ENCODE measurements at places on chromosomes 1 and 21. TPM values are rescaled to one million over a fixed set of nuclear protein-coding genes. Genes with fewer than 3 reads are reported as not detected.
A peak's percentile ranks its signal among the peaks of the same experiment; 100 is the strongest.

The HTR6 gene
- total RNA-seq, result 0.10 TPM

The SPRR5 gene
- not detected for total RNA-seq

The C1orf146 gene
- total RNA-seq, result not detected

The CYP4Z1 gene
- not detected for total RNA-seq

The LRRC38 gene
- total RNA-seq, result not detected

The LIN28A gene
- total RNA-seq, result not detected

GRCh38 chr1:109834951-109835350, 71.2 kb upstream of the EPS8L3 start:
- no peak for DNase-seq

DNA sequence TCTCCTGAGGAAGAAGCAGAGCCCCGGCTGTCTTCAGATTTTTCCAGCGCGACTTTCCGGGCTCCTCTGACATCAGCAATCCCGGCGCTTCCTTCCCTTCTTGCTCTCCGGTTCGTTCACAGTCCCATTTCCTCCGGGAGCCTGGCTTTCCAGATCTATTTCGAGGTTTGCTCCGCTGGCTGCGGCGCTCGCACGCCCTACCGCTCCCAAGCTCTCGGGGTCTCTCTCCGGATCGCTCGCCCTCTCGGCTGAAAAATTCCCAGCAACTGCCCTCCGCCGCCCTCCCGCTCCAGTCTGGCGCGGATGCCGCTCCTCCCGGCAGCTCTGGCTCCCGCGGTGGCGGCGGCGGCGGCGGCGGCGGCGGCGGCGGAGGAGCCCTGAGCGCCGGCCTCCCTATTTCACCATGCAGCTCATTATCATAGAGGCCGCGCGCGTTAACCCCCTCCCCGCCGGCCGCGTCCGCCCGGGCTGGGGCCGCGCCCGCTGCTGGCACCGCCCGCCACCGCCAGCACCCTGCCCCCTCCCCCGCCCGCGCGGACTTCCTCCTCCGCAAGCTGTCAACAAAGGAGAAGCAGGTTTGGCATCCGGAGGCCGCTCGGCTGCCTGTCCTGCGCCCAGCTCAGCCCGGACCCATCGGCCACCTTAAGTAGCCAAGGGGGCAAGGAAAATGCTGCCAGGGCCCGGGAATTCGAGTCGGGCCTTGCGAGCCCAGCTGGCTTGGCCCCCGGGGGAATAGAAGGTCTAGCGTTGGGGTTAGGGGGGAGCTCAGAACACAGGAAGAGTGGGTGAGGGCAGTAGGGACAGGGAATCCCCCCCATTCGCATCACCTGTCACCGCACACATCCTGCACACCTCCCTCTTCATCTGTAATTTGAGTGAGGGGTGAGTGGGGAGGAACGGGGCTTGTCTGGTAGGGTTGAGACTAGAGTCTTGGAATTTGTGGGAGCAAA, at the start of gene PLXNA2:
PLXNA2 (minus strand) TSS at position 418 of the 950 bp plus-strand sequence. CDS start 26,462 bp downstream, outside the sequence.
- DNase-seq, result peak; percentile 78

DNA sequence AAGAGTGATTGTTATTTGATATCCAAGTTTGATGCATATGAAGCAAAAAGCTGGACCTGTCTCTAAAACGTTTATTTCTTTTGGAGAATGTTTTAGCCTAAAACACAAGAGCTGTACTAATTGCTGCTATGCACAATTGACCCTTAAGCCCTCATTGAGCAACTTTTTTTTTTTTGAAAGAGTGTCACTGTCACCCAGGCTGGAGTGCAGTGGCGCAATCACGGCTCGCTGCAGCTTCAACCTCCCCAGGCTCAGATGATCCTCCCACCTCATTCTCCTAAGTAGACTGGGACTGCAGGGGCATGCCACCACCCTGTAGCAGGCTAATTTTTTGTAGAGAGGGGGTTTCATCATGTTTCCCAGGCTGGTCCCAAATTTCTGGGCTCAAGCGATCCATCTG, 129.1 kb downstream of the PIK3R3 start:
- no peak for DNase-seq

- DNase-seq, result no peak
These were observed 53.1 kb downstream of the ABCD3 start for GRCh38 chr1:94471271-94471670.

- no peak for DNase-seq
These were observed 26.6 kb upstream of the ALDH4A1 start for GRCh38 chr1:18928985-18929384.

DNA sequence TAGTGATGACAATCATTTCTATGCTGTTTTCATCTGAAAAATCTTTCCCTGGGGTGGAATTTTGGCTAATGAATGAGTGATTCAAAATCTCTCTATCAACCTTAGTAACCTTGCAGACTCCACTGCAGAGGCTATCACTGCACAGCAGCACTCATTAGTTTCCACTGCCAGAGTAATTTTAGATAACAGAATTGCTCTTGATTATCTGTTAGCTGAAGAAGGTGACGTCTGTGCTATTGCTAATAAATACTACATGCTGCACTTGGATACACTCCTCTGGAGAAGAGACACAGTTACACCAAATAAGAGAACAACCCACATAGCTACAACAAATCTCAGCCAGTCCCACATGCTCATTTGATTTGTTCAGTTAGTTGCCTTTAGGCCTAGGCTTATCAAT, 1348.4 kb downstream of the NCAM2 start:
- DNase-seq, result no peak

DNA sequence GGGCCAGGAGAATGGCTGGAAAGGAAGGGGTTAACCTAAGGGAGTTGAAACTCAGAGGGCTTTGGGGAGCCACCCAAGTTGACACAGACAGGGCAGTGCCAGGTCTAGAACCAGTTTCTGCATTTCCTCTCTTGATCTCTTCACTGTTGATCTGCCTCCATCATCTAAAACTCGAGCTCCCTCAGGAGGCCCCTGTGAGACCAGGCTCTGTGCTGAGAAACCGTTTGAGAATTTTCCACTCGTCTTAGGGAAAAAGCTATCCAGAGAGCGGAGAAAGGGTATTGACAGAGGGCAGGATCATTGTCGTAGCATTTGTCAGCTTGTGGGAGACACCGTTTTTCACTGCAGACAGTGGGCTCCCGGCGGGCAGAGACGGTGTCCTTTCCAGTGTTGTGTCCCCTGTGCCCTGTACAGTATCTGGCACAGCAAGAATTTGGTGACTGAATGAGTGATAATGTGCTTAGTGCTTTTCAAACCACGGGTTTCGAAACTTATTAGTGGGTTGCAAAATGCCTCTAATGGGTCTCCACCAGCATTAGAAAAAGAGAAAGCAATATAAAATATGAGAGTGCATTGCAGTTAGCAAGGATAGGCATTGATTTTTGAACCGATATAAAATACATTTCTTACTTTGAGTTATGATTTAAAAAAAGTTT, 31.1 kb downstream of the PROK1 start:
- DNase-seq, result no peak

DNA sequence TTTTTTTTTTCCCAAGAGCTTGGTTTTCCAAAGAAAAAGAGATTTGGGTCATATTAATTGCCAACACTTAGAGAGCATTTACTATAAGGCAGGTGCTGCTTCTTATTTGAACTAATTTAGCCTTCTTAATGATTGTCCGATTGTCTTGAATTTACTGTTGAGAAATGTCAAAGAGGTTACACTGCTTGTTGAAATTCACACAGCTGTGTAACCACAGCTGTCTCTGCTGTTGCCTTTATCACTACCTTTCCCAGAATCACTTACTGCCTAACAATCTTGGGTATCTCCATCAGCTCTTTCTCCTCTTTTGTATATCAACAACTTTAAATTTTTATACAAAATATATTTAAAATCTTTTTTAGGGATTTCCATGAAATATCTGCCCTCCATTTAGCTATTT, 115.6 kb downstream of the UCHL5 start:
- no peak for DNase-seq

GRCh38 chr1:24315391-24315790, 3.8 kb upstream of the GRHL3 start:
- peak; percentile 10 for DNase-seq

Measured in myocyte (in vitro differentiated cells).